ENCODE measurements at places on chromosomes 1 and 21.
A peak's percentile ranks its signal among the peaks of the same experiment; 100 is the strongest.

DNA sequence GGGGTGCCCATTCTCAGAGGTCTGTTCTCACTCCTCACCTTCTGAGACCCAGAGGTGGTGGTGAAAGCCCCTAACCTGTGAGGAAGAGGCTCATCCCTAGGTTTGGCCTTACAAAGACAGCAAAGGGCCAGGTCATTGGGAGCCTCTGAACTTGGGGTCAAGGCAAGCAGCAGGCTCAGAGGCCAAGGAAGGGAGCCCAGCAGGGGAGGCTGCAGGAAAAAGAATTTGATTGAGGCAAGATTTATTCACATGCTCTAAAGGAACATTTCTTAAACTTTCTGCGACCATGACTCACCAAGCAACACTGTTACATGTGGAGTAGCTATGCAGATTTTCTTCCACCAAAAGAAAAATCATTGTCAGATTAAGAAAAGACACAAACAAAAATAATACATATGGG is 132.5 kb upstream of the SYT6 start:
- DNase-seq, result peak; percentile 70

GRCh38 chr21:28548291-28548690 is 444.4 kb downstream of the LTN1 start:
- DNase-seq, result no peak

GRCh38 chr21:29350246-29350779 is 51.6 kb downstream of the BACH1 start:
- no peak for DNase-seq

DNA sequence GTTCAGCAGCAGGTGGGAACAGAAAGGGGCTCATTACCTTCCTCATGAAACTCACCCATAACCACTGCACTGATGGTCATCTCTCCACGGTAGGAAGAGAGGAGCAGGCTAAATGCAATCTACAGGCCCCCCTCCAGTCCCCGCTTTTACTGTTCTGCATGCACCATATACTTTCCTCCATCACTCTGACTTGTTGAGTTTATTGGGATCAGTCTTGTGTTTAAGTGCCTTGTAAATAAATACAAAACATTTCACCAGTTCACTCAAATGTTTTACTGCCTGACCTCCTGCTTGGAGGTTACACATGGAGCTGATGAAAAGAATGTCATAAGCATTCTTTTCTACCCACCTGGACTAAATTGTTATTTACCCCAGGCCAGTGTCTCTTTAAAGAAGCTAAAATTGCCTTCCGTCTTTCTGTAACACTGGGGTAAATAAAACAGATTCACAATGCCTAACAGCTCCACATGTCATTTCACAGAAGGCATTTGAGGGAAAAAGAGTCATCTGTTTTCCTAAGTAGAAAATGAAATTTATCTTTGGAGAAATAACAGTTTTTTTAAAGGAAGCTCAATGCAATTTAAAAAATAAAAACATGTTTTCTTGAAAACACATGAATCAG is 30.7 kb downstream of the PTPN14 start:
- DNase-seq, result peak; percentile 64

DNA sequence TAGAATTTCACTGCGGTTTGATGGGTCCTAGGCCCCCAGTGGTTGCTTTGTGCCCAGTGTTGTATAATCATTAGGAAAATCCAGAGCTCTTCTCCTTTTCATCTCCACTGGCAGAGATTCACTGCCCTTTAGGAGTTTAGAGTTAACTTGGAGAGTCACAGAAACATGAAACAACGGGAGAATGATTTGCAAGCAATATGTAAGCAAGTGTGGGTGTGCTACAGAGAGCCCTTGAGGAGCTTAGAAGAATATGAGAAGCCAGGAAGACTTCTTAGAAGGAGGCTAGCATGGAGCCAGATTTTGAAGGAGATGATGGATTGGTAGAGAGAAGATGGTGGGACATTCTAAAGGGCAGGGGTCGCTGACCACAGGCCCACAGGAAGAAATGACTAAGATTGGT is 327.3 kb downstream of the ZNF326 start:
- DNase-seq, result no peak

DNA sequence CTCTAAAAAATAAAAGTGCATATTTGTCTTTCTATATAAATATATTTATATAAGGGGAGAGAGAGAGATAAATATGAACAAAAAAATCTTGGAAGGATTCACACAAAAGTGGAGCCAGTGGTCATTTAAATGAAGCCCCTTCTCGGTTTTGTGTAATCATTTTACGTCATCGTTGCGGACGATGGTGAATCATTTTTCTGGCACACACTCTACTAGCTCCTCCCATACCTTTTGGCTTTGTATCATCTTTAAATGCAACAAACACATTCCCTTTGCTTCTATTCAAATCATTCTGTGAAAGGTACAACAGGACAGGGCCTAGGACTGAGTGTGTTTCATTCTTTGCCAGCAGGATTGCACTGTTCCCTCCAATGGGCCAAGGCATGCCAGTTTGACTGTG is 186.8 kb downstream of the TGFB2 start:
- DNase-seq, result no peak

- no peak for DNase-seq
These were observed 237.4 kb downstream of the LMX1A start for GRCh38 chr1:165119086-165119485.

DNA sequence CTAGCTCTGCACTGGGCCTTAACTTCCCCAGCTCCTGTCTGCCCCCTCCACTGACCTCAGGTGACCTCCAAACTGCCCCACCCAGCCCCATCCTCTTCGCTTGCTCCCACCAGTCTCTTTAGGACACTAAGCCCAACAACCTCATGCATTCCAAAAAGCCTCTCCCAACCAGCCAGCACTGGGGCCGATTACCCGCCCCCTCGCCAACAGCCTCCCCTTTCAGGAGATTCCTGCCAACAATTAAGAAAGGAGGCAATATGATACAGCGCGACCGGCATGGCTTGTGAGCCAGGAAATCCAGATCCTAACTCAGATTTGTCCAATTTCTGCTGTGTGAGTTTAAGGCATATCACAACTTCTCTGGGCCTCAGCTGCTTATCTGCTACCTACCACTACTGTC is 14.7 kb downstream of the KANK4 start:
- DNase-seq, result no peak

DNA sequence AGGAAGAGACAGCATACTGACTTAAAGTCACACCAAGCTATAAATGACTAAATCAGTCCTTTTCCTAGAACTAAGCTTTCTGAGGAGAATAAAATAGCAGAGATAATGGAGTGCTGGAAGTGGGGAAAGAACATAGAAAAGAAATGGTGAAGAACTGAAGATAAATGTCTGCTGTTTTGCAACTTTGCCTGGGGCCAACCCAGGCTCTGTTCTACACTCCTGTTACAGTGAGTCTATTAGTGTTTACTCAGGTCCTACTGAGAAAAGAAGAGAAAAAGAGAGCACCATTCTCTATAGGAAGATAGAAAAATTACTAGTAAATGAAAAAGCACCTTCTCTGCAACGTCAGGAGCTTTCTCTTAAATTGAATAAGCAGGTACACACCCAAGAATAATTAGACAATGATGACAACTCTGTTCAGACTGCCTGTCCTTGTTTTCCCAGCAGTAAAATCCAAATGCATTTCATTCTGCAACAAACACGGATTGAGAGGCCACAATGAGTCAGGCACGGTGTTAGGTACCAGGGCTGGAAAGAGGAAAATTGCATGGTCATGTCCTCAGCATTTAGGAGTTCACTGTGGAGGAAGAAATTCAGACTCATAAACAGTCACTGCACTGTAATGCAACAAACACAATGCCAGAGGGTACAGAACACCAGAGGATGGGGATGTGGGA is 139.4 kb upstream of the CAMK1G start:
- DNase-seq, result no peak

- DNase-seq, result no peak
These were observed 52.3 kb upstream of the POU2F1 start for GRCh38 chr1:167168424-167168823.

- no peak for DNase-seq
These were observed 178.0 kb upstream of the DPT start for GRCh38 chr1:168907053-168907452.

DNA sequence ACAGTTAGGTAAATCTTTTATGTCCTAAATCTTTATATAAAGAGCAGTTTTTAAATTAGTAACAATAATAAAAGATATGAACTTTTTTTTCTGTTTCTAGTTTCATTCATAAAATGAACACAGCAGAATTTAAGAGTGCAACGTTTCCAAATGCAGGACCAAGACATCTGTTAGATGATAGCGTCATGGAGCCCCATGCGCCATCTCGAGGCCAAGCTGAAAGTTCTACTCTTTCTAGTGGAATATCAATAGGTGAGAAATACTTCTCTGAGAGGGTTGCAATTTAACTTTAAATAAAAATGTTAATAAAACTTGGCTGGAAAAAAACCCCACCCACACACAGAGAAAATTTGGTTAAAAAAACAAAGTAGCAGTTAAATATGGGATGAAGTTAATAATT is 15.0 kb upstream of the ANGPTL1 start:
- no peak for DNase-seq

- DNase-seq, result no peak
These were observed 26.6 kb downstream of the MAP3K7CL start for GRCh38 chr21:29157080-29157479.

GRCh38 chr1:168976267-168976666 is 130.2 kb upstream of the ATP1B1 start:
- DNase-seq, result no peak

GRCh38 chr1:184840596-184840995 is 85.9 kb upstream of the EDEM3 start:
- DNase-seq, result no peak

DNA sequence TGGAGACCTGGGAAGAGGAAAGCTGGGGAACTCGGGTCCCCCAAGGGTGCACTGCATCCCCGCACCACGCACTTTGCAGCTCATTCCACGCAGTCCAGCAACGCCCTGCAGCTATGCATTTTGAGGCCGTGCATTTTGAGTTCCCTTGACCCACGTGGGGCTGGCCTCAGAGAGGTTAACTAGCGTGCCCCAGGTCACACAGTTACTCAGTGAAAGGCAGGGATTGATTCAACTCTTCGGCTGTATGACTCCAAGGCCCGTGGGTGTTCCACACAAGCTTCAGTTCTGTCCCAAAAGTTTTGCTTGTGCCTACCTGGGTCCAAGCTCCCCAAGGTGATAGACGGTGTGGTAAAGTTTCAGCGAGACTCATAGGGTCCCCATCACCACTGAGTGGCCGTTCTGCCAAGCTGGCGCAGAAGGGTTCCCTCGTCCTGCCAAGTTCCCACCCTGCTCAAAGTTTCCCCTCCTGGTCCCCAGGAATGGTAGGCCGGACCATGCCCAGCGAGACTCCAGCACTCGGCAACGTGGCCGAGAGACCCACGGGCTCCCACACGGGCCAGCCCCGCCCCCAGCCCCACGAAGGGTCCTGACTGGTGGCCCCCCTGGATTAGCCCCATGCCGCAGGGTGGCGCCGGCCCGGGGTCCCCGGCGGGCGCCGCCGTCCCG is 611 bp downstream of the HSPG2 start:
- DNase-seq, result no peak

DNA sequence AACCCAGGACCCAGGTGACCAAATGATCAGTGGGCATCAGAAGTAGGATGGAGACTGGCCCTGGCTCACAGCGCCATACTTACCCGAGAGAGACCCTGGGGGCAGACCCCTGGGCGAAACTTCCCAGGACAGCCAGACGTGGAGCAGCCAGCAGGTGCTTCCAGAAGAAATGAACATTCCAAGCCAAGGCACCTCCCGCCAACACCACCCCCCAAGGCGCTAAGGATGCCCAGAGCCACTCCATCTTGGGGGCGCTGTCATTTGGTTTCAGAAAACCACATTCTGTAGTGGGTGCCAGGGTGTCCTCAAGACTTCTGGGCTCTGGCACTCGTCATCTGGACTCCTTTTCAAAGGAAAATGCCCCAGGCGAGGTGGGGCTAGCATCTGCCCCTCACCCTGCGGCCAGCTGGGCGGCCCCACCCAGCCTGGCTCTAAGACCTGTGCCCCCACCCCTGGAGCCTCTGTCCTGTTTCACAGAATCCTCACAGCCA is 98.8 kb downstream of the RIPK4 start:
- no peak for DNase-seq

DNA sequence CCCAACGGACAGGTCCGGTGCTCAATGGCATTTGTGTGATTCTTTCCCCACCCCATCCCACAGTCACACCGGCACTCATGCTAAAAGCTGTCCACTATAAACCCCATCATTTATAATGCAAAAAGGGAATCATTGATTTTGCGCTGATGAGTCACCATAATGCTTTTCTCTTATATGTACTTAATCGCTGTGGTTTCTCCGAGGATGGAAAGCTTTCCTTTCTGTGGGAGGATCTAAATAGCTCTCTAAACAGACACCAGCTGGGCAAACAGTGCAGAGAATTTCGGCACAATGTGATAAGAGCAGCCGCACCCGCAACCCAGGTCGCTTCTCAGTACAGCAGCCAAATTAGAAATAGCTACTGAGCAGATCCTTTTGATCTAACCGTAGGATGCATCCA is 85.6 kb downstream of the SETD4 start:
- no peak for DNase-seq

- no peak for DNase-seq
These were observed 259.8 kb downstream of the LMO4 start for GRCh38 chr1:87588495-87588894.

DNA sequence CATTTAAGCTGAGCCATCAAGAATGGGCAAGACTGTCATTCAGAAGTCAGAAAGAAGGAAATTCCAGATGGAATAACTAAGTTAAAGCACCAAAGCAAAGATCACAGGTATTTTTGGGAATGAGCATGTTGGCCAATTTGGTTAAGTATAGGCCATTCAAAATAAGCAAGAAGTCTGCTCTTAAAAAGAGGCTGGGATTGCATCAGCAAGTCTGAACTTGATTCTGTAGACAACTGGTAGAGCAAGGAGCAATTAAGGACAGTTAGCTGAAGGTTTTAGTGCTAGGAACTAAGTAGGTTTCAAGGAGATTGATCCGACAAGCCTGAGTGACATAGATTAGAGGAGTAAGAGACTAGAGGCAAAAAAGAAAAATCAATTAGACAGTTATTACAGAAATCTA is 8.4 kb downstream of the ANKRD45 start:
- DNase-seq, result no peak

DNA sequence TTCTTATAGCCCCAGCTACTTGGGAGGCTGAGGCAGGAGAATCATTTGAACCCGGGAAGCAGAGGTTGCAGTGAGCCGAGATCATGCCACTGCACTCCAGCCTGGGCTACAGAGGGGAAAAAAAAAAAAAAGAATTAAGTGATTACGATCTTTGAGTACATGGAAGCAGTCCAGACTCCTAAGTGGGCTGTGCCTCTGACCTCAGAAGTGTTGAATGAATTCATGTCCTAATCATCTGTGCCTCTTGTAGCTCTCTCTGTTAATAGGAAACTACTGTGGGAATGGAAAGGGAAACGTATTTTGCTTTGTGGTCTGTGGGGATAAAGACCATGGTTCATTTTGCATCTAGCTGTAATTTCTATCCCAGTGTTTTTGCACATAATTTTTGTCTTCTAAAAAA is 8.4 kb upstream of the IVNS1ABP start:
- no peak for DNase-seq

GRCh38 chr1:82015444-82015843 is 214.7 kb downstream of the ADGRL2 start:
- DNase-seq, result no peak

- no peak for DNase-seq
These were observed 121.3 kb downstream of the CACNA1E start for GRCh38 chr1:181604482-181605249.

- no peak for DNase-seq
These were observed 33.9 kb downstream of the ETS2 start for GRCh38 chr21:38839328-38840286.
